Activated T-helper 17 cell treated with anti-CD3 and anti-CD28 coated beads, Interleukin-2, amount 50 U/mL, for 72 hours (primary cell): ENCODE measurements at places on chromosomes 4 and X. TPM values are rescaled to one million over a fixed set of nuclear protein-coding genes. Genes with fewer than 3 reads are reported as not detected.

DNA sequence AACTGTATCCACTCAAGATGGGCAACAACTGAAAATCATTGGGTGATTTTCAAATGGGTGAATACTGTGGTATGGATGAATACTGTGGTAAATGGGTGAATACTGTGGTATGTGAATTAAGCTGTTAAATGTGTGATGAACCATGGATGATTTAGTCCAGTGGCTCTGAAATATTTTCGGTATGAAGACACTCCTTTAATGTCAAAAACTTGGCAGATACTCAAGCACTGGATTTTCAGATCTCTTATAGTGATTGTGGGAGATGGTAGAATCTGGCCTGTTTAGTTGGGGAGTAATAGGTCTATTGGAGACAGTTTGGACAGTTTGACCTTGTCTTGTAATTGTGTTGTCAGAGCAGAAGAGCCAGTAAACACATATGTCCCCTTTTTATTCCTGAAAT, 45.7 kb downstream of the SSX7 start:
- ATAC-seq: no peak

- ATAC-seq: no peak
Observed at GRCh38 chr4:159497936-159498335, 395.1 kb downstream of the RAPGEF2 start.

Gene OTC
- not detected for total RNA-seq

Gene SHISA3
- not detected for total RNA-seq

DNA sequence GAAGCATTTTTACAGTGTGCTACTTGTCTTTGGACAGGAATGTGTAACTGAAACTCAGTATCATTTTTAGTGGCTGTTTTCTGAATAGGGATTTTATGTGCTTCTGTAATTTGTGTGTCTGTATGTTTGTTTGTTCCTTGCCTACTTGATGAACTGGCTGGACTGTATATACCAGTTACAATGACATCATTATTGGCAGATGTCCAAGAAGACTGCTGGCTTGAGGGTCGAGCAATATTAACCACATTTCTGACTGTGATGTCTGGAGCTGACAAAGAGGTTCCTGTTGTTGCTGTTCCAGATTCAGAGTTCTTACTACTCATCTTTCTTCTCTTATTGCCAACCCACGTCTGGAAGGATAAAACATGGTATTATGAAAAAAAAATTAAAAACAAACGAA, 33.0 kb downstream of the HDX start:
- ATAC-seq: no peak

- no peak for ATAC-seq
Observed at GRCh38 chr4:150061086-150061776, 17.0 kb upstream of the DCLK2 start.

- no peak for ATAC-seq
Observed at GRCh38 chr4:6779667-6780565, 2.6 kb upstream of the KIAA0232 start.

- no peak for ATAC-seq
Observed at GRCh38 chr4:23930750-23931488, 41.1 kb upstream of the PPARGC1A start.

- ATAC-seq: no peak
Observed at GRCh38 chr4:34309383-34309906, 1934.9 kb downstream of the ARAP2 start.

DNA sequence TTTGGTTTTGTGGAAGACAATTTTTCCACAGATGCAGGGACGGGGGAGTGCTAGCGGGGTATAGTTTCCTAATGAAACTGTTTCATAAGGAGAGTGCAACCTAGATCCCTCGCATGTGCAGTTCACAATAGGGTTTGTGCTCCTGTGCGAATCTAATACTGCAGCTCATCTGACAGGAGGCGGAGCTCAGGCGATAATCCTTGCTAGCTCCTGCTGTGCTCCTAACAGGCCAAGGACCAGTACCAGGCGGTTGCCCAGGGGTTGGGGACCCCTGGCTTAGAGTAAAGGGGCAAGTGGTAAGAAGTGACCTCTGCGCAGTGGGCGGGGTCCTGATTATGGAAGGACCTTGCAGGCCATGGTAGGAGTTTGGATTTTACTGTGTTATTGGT, 3.8 kb downstream of the SCML1 start:
- no peak for ATAC-seq

Gene GLRB
- not detected for total RNA-seq

DNA sequence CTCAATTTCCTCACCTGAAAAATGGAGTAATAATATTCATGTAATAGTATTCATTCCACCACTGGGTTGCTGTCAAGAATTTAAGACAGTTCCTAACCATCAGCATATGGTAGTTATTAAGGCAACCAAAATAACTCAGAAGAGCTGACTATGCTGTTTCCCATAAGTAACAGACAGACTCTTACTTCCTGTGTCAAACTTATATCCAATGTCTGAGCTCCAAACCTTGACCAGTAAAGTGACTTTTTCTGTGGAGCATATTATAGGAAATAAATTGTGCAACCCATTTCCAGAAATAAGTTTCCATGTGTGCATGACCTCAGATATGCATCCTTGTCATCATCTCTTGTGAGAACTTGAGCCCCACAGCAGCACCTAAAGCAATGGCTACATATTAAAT, 78.8 kb downstream of the HADH start:
- ATAC-seq: no peak

DNA sequence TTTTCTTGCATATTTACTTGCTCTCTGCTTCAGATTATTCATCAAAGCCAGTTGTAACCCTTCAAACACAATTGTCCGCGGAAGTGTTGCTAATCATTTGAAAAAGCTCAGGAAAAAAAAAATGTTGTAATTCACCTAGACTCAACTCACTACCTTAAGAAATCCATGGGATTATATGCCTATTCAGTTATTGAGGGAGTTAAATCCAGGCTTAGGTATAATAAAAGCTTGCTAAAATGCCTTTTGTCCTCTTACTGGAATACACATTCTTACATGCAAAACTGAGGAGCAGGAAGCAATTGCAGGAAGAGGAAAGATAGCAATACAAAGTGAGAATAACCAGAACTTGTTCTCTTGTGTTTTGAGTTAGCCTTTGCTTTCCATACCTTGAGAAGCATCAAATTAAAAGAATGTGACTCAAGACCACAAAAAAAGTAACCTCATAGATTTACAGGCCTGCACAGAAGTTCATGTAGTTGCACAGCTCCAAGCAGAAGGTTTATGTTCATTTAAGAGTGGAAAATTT, 91.4 kb upstream of the FAM241A start:
- no peak for ATAC-seq

DNA sequence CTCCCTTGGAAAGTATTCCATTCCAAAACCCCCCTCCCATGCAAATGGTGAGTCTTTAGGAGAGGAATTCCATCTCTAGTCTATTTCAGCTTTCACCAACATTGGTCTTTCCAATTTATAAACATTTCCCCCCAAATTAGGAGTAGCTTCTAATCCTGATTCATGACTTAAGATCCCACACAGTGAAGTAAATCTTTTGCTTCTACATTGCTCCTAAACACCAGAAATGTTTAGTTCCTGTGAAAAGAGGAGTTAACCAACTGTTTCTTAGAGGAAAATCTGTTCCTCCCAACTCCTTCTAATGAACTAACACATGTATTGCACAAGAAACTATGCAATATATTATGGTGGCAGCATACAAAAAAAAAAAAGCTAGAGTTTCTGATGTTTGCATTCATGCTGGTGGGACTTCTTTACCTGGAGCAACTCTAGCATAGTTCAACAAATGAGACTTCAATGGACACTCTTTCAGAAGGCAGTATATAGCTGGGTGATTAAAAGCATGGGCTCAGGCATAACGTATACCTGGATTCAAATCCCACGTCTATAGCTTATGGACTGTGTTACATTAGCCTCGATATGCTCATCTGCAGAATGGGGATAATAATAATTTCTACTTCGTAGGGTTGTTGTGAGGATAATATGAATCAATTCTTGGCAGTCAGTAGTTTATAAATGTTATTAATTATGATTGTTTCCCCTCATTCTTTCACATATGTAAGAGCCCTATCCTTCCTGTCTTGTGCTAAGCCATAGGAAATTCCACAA, 131.6 kb upstream of the TMEM164 start:
- no peak for ATAC-seq

DNA sequence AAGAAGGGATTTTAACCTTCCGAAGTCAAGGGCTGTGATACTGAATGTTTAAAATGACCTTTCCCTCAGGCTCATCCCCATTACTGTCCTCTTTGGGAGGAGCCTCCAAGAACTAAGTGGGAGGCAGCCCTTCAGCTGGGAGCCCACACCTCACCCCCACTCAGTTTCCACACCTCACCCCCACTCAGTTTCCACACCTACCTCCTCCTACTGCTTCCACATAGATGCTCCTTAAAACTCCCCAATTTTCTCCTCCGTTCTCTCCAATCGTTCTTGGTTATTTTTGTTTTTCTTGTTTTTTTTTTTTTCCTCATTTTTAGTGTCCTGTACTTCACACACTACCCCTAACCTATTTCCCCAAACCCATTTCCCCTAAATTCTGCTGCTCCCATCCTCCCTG, 31.6 kb upstream of the ANXA3 start:
- no peak for ATAC-seq

Gene CXCL11
- not detected for total RNA-seq

Gene GPC4
- not detected for total RNA-seq

Gene SAGE1
- total RNA-seq: not detected
